ENCODE measurements at places on chromosomes 3 and 15. TPM values are rescaled to one million over a fixed set of nuclear protein-coding genes. Genes with fewer than 3 reads are reported as not detected.

TNNC1 gene
- total RNA-seq = 0.36 TPM

TPRA1 gene
- 29.5 TPM for total RNA-seq

GNAT1 gene
- not detected for total RNA-seq

GCSAM gene
- 0.36 TPM for total RNA-seq

FBXL2 gene
- 23.6 TPM for total RNA-seq

PPP1R14D gene
- not detected for total RNA-seq

PLA2G4D gene
- not detected for total RNA-seq

IDH3A gene
- 30.4 TPM for total RNA-seq

TEX55 gene
- total RNA-seq = not detected

TMEM212 gene
- total RNA-seq = not detected

ECE2 gene
- total RNA-seq = not detected

LDHAL6B gene
- not detected for total RNA-seq

P3H2 gene
- 8.3 TPM for total RNA-seq

MOBP gene
- total RNA-seq = not detected

CHRNA3 gene
- total RNA-seq = not detected

MCCC1 gene
- total RNA-seq = 20.6 TPM

CACNA2D3 gene
- under 0.01 TPM for total RNA-seq

RNU5B-1 gene
- not detected for total RNA-seq

DUOX1 gene
- under 0.01 TPM for total RNA-seq

RABL3 gene
- 15.2 TPM for total RNA-seq

DNAJA4 gene
- 2.1 TPM for total RNA-seq

BRPF1 gene
- total RNA-seq = 14.5 TPM

CTXN2 gene
- not detected for total RNA-seq

Data from osteoblast (primary cell).